ENCODE measurements at places on chromosomes 3 and 15. TPM values are rescaled to one million over a fixed set of nuclear protein-coding genes. Genes with fewer than 3 reads are reported as not detected.
A peak's percentile ranks its signal among the peaks of the same experiment; 100 is the strongest.

- no peaks in the 10 kb centered on the region for H3K27me3 ChIP-seq
- H3K27ac ChIP-seq, result peak overlapping the region; percentile 57
- peaks cover 14% of the 10 kb centered on the region for H3K36me3 ChIP-seq
- no peak for DNase-seq
- H3K4me3 ChIP-seq, result no peak overlapping the region
- peaks cover 28% of the 10 kb centered on the region for H3K4me1 ChIP-seq
Measured at GRCh38 chr15:80452166-80452565, 48.0 kb downstream of the ARNT2 start.

DNA sequence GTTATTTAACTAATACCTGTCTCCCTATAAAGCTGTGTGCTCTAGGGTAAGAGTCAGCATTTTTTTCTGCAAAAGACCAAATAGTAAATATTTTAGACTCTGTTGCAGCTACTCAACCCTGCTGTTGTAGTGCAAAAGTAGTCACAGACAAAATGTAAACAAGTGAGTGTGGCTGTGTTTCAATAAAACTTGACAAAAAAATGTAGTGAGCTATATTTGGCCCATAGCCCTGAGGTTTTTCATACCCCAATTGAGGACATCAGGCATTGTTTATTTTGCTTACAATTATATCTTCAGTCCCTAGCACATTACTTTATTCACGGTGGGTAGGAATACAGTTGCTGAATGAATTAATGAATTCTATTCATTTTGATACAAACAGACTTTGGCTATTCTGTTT lies 58.7 kb upstream of the TBC1D5 start:
- peaks cover 15% of the 10 kb centered on the region for H3K4me1 ChIP-seq
- H3K27me3 ChIP-seq, result no peaks in the 10 kb centered on the region
- no peak overlapping the region for H3K4me3 ChIP-seq

GRCh38 chr3:178388473-178388872 lies 147.8 kb upstream of the KCNMB2 start:
- peaks cover 19% of the 10 kb centered on the region for H3K4me1 ChIP-seq
- no peaks in the 10 kb centered on the region for H3K36me3 ChIP-seq
- DNase-seq, result no peak
- no peak overlapping the region for H3K27ac ChIP-seq
- H3K27me3 ChIP-seq, result no peaks in the 10 kb centered on the region

Gene NR1I2
- 0.26 TPM for total RNA-seq

Gene TMEM207
- not detected for total RNA-seq

All from neural crest cell (in vitro differentiated cells).